ENCODE measurements at places on chromosomes 11 and 22.

DNA sequence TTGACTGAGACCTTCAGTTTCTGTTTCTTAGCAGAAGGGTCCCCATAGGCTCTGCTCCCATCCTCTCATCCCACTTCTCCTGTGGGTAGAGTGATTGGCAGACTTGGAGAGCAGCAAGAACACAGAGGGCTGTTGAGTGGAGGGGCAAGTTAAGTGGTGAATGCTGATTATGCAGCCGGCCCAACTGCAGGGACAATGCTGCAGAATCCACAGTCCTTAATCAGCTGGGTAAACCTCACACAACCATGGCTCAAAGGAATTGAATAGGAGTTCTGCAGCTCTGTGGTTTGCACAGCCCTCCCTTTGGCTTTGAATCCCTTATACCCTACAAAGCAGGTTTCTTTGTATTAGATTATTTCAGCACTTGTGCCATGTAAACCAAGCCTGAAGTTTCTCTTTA is 161.1 kb downstream of the NAV2 start:
- no peak for DNase-seq

GRCh38 chr11:16997624-16998023 is 16.6 kb downstream of the PLEKHA7 start:
- no peak for DNase-seq

- DNase-seq, result no peak
These were observed 1.3 kb downstream of the PHRF1 start for GRCh38 chr11:577611-577894.

GRCh38 chr11:108253176-108253575 is 30.3 kb downstream of the ATM start:
- no peak for DNase-seq

DNA sequence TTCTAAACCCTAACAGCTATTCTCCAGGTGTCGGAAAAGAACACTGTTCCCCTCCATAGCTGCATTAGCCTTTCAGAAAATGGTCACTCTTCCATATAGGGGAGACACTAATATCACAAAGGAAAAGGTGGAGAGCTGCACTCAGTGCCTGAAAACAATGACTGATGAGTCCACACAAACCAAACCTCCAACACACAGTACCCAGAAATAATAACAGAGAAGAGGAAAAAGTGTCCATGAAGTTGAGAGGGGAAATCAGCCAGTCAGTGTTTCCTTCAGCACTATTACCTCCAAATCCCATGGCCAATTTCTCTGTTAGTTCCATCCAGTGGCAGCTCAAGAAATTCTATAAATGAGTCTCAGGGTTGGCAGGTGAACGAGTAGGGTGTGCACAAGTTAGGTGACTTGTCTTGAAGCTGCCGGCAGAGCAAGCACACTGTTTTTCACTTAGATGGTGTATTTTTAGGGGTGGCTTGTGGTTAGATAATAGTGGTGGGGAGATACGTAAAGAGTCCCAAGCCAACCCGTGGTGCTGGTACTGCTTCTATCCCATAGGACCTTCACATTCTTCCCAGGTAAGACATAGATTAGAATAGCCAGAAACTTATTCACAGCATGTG is 84.5 kb upstream of the CHRM4 start:
- DNase-seq, result no peak

- DNase-seq, result no peak
These were observed 14.5 kb downstream of the SAA1 start for GRCh38 chr11:18280438-18281045.

- DNase-seq, result no peak
These were observed 173.2 kb downstream of the LARGE1 start for GRCh38 chr22:33747029-33747428.

- no peak for DNase-seq
These were observed 5.2 kb downstream of the OLFML1 start for GRCh38 chr11:7490535-7490934.

DNA sequence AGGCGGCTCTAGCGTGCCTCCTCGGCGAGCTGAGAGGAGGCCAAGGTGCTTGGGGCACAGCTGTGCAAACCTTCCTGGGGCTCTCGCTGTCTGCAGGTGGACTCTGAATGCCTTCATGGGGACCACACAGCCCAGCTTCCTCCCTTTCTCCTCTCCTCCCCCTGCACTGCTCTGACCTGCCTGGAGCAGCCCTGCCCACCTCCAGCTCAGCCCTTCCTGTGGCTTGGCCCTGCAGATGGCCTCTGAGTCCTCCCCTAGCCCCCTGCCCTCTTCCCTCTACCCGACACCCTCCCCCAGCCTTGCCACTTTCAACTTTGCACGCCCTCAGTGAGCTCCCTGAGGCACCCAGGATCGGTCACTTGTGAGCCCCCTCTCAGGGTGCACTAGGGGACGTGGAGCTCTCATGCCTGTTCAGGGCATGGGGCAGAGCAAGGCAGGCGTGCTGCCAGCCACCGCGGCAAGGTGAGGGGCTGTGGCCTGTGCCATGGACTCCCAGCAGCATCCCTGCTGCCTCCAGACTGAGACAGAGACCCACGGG is 31.4 kb downstream of the PPM1F start:
- no peak for DNase-seq

GRCh38 chr11:6417907-6418556 is 862 bp downstream of the APBB1 start:
- DNase-seq, result no peak

DNA sequence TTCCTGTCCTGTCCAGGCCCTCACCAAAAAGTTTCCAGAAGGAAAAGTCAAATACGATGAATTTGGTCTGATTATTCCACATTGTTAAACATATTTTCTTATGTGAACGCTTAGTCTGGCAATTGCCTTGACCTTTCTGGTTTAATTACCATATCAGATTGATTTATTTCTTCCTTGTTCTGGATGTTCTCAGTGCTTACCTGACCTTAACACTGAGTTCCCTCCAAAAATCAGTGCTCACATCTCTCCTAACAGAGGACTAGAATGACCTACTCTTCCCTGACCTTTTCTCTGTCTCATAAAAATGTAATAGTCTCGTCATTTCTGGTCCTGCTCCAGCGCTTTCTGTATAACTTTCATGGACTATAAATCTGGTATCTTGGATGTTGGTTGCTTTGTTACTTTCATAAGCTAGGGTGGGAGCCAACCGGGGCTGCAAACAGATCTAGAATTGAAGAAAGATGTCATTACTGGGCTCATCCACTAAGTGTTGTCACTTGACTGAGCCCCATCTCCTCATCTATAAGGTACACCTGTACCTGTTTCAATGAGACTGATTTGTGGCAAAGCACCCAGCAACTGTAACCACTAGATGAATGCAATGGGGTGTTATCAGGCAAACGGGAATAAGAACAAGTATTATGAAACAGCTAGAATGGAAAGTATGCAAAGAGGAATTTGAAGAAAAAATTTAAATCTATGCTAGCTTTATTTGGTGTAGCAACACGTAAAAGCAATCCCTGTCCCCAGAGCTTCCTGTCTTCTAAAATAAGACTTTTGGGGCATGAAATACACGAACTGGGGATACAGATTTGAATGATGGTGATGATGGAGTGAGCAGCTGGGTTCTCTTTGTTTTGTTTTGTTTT is 2.4 kb downstream of the FADS2 start:
- no peak for DNase-seq

DNA sequence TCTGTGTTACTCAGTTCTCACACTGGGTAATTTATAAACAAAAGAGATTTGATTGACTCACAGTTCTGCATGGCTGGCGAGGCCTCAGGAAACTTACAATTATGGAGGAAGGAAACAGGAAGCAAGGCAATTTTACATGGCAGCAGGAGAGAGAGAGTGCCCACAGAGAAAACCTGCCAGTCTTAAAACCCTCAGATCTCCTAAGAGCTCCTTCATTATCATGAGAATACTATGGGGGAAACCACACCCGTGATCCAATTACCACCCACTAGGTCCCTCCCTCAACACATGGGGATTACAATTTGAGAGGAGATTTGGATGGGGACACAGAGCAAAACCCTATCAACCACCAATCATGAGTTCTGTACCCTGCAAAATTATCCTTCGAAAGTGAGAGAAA is 1180.8 kb downstream of the JRKL start:
- no peak for DNase-seq

- no peak for DNase-seq
These were observed 221.9 kb upstream of the TBCEL start for GRCh38 chr11:120801801-120802689.

DNA sequence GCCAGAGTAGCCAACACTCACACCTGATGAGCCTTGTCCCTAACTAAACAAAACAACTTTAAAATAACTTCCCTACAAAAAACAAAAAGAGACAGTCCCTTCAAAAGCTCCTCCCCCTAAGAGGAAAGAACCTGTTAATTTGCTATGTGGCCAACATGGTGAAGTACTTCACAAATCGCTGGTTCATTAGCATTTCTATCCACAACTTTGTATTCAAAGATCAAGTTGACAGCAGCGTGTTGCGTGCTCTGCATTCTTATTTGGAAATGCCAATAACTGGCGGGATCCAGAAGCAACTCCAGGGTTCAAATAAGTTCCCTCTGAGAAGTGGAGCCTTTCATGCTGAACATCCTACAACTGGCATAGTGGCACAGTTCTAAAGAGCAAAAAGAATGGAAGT is 48.6 kb downstream of the CADM1 start:
- no peak for DNase-seq

DNA sequence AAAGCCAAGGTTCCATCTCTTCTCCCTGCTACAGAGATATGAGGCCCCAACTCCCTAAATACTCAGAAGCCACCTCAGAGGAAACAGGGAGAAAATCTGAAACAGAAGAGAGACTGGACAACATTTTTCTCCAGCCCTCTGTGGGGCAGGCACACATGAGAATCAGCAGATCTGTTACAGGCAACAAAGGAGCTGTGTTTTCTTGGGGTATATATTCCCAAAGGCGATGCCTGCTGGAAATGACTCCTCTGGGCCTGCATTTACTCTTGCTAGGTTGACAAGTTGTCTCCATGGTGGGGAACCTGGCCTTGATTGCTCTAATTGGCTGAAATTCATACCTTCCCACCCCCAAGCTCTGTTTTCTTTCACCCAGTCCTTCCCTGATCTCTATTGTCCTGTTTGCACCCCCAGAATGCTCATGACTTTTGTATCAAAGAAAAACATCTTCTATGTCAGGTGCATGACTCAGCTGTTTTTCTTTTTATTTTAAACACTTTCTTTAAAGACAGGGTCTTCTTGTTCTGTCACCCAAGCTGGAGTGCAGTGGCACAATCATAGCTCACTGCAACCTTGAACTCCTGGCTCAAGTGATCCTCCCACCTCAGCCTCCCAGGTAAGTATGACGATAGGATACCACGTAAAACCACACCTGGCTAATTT is 23.5 kb upstream of the P2RY6 start:
- DNase-seq, result no peak

GRCh38 chr11:62678433-62678769 is 472 bp downstream of the UBXN1 start:
- DNase-seq, result no peak

- no peak for DNase-seq
These were observed 476.8 kb upstream of the B3GAT1 start for GRCh38 chr11:134888821-134889220.

DNA sequence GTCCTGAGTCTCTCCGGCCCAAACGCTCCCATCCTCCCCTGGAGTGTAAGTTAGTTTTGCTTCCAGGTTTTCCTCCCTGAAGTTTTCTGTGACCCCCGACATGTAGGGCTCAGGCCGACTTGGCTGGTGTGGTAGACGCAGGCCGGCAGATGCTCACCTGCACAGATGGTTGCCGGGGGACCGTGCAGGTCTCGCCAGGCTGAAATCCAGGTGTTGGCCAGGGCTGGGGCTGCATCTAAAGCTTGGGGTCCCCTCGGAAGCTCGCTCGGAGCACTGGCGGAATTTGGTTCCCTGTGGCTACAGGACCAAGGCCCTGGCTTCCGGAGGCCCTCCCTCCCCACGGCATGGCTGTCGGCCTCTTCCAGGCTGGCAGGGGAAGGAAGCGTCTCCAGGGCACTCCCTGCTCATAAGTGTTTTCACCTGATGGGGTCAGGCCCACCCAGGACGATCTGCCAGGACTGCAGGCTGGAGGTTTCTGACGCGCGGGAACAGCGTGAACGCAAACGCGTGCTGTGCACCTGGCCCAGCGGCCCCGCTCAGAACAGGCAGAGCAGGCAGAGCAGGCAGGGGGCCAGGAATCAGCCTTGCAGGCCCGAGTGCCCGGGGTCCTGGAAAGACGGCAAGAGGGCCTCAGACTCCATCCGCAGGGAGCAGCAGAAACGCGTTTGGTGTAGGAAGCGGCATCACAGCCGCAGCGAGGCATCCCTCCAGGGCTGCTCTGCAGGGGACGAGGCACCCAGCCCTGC is 258.2 kb downstream of the BRD1 start:
- DNase-seq, result no peak

GRCh38 chr11:3886985-3887384 is 31.5 kb downstream of the STIM1 start:
- DNase-seq, result no peak

DNA sequence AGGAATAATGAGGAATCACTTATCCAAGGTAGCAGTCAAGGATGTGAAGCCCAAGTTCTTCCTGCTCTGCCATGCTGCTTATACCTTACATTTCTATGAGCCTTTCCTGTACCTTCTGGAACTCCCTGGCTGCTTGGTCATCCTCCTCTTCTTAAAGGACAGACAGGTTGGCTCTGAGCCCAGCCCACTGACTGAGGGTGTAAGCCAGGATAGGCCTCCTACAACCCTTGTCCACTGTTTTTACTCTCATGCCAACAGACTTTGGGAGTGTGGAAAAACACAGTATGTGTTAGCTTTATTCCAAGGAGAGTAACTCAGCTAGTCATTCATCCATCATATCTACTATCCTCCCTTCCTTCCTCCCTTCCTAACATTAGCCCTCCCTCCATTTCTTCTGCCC is 47.5 kb downstream of the IRAG1 start:
- no peak for DNase-seq

GRCh38 chr11:95584180-95584579 is 205.4 kb downstream of the FAM76B start:
- DNase-seq, result no peak

DNA sequence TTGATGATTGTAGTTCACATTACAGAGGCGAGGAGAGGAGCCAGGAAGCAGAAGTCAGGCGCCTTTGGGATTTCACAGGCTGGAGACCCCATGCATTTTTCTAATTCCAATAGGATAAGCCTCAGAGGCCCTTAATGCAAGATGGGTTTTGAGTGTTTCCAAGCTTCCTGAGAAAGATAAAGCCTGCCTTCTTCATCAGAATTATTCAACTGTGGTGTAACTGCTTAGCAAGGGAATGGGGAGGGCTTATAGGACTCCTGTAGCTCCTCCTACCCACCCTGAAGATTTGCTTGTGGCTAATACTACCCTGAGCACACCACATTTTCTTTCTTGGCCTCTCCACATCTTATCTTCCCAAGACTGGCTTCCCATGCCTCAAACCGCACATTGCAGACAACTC is 151.1 kb upstream of the ISX start:
- no peak for DNase-seq

DNA sequence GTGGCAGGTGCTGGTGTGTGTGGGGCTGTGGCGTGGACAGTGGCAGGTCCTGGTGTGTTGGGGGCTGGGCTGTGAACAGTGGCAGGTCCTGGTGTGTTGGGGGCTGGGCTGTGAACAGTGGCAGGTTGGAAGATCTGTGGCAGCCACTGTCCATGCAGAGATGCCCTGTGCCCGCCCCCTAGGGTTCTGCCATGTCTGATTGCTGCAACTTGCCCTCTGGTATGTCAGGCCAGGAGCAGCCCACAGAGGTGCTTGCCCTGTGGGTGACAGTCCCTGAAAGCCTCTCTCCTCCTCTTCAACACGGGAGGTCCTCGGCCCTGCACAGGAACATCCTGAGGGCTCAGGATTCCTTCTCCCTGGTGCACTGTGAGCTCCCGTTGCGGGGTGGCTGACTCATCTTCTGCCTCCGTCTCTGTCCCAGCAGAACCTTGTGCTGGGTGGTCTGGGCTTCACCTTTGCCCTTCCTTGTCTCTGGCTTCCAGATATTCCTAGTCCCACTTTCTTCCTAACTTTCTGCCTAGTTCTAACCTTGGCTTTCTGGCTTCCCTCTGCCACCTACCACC is 13.5 kb downstream of the OPCML start:
- no peak for DNase-seq

GRCh38 chr11:79116600-79116999 is 324.2 kb downstream of the TENM4 start:
- DNase-seq, result no peak
